ENCODE measurements at places on chromosomes 6 and 20. TPM values are rescaled to one million over a fixed set of nuclear protein-coding genes. Genes with fewer than 3 reads are reported as not detected.

The SEC63 gene
- 8.6 TPM for total RNA-seq

GRCh38 chr6:33993091-33993490, 152.8 kb downstream of the GRM4 start:
- H3K4me1 ChIP-seq = no peaks in the 10 kb centered on the region
- no peaks in the 10 kb centered on the region for H3K36me3 ChIP-seq
- no peak overlapping the region for H3K4me3 ChIP-seq
- no peak for DNase-seq

DNA sequence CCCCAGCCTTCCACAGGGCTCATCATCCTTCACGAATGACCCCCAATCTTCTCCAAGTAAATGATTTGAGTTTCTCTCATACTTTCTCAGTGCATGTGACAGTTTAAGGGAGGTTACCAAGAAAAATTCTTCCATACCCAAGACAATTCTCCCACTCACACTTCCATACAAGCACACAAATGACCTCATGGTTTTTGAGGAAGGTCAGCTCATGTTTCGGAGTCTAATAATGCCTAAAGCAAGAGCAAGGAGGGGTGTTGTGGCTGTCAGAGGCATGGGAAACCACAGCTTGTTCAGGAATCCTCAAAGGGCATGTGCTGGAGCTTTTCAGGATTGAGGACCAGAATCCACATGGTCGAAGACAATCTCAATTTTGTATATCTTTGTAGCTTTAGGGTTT, 279.0 kb downstream of the MAFB start:
- no peak overlapping the region for H3K4me3 ChIP-seq
- H3K36me3 ChIP-seq = no peaks in the 10 kb centered on the region
- DNase-seq = no peak

DNA sequence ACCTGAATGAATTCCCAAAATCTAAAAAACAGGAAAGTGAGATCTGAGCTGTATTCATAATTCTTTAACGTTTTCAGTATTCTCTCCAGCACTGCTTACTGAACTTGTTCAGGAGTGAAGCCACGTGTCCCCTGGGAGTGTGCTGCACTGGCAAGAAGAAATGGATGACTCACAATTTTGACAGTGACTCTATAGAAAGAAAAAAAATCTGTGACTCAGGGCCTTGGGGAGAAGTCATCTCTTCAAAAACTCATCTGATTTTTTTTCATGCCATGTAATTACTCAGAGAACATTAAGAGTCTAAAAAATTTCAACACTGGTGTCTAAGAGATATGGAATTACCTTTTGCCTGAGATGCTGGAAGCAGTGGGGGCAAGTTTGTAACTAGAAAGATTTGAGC, 39.7 kb downstream of the ANKEF1 start:
- no peak overlapping the region for H3K4me3 ChIP-seq
- no peak overlapping the region for H3K27ac ChIP-seq
- no peaks in the 10 kb centered on the region for H3K36me3 ChIP-seq
- no peaks in the 10 kb centered on the region for H3K27me3 ChIP-seq

The MCHR2 gene
- total RNA-seq = not detected
